ENCODE measurements at places on chromosomes 5 and 9.

DNA sequence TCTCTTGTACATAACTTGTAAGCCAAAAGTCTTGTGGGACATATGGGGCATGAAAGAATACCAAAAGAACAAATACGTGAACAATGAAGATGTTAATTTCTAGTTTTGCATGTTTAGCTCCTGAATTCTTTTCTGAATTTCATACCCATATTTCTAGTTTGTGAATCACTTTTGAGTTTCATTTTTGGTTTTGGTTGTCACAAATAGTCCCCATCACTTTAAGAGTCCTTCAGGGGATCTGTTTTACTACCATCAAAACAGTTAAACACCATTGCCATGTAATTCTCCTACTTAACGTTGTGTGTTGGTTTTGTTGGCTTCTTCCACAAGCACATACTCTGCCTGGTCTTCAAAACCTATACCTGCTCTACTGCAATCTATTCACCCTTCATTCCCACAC lies 27.0 kb downstream of the VCAN start:
- DNase-seq = no peak

- no peak for DNase-seq
These were observed 139.7 kb downstream of the TLE1 start for GRCh38 chr9:81549500-81550206.

GRCh38 chr5:124337996-124338395 lies 408.4 kb downstream of the ZNF608 start:
- peak; percentile 10 for DNase-seq

GRCh38 chr9:86458191-86458855 lies 104.1 kb upstream of the TUT7 start:
- DNase-seq = no peak

DNA sequence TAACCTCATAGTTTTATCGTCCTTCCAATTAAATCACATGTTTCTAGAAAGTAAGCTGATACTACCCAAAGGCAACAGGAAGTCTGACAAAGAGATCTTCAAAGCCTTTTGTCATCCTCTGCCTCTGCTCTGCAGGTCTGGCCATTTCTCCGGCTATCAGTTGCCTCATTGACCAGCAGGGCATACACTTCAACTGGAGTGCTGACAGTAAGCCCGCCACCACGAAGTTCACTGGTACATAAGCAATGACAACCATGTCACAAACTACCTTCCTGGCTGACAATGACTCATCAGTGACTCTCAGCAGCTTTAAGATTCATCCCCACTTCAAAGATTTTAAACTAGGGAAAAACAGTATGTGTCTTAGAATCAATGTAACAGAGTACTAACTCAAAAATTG lies 20.6 kb downstream of the SPTLC1 start:
- DNase-seq = peak; percentile 24

GRCh38 chr9:136544964-136545691 lies 720 bp downstream of the NOTCH1 start:
- peak; percentile 37 for DNase-seq

DNA sequence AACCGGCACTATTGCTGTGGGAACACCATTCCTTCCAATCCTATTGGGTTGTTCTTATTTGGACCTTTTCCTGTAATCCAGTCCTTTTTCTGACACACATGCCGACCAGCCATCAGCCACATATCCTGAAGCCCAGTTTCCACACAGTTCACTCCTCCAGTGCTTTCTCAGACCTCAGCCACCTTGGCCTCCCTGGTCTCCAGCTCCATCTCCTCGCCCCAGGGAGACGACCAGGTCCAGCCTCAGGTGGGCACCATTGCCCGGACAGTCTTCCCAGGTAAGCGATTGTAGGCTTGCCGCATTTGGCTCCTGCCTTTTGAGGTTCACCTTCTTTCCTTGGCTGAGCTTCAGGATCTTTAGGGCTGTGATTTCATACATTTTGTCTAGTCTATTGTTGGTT lies 15.2 kb upstream of the TERT start:
- no peak for DNase-seq

GRCh38 chr9:134937164-134937555 lies 19.4 kb upstream of the FCN1 start:
- DNase-seq = no peak

DNA sequence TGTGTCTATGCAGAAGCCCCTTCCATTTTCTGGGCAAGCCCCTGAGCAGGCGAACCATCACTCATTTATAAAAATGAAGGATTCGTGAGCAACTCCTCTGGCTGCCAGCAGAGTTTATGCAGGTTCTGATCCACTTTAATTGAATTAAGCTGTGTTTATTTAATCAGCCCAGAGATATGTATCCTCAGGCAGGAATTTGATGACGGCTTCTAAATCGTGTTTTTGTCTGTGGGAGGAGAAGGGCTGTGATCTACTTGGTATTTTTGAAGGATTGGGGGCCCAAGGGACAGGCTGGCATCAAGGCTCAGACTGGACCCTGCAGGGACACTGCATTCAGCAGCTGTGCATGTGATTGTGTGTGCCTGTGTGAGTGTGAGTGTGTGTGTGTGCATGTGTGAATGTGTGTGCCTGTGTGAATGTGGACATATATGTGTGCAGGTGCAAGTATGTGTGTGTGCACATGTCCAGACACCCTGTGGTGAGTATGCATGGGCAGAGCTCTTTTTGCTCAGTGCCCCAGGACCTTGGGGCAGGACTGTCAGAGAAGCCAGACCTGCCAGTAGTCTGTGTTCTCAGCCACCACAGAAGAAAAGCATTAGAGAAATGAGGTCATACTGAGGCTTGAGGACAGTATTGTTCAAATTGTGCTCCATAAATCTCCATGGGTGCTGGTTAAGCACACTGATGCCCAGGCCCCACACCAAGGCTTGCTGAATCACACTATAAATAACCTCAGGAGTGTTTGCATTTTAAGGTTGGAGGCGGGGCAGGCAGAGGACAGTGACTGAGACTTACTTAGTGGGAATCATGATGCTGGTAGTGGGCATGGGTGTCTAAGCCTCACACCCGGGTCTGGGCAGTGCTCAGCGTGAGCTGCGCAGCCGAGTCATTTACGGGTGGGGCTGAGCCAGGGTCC lies 164.0 kb downstream of the CARTPT start:
- no peak for DNase-seq

DNA sequence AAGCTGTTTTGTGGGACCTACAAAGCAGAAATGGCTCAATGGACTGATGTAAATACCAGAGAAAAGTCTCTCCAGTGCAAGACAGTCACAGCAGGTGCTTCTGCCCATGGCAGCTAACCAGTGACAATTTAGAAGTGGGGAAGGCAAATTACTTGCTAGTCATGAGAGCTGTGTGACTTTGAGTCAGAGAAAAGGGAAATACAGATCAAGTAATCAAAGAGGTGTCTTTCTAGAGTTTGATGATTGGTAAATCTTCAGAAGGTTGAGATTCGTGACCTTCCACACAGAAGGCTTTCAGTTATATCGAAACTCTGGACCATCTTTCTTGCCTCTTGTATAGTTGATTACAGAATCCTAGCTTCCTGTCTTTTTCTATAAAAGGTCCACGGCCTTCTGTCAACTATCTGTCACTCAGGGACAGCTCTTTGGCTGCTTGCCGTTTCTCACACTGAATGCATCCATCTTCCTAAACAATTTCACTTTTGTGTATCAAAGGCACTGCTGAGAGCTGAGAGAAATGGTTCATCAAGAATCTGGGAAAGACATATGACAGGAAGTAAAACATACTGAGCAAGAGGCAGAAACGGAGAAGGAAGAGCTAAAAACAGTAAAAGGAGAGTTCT lies 993.9 kb upstream of the ACO1 start:
- DNase-seq = no peak

GRCh38 chr9:115211413-115212124 lies 93.6 kb upstream of the TNC start:
- DNase-seq = no peak

DNA sequence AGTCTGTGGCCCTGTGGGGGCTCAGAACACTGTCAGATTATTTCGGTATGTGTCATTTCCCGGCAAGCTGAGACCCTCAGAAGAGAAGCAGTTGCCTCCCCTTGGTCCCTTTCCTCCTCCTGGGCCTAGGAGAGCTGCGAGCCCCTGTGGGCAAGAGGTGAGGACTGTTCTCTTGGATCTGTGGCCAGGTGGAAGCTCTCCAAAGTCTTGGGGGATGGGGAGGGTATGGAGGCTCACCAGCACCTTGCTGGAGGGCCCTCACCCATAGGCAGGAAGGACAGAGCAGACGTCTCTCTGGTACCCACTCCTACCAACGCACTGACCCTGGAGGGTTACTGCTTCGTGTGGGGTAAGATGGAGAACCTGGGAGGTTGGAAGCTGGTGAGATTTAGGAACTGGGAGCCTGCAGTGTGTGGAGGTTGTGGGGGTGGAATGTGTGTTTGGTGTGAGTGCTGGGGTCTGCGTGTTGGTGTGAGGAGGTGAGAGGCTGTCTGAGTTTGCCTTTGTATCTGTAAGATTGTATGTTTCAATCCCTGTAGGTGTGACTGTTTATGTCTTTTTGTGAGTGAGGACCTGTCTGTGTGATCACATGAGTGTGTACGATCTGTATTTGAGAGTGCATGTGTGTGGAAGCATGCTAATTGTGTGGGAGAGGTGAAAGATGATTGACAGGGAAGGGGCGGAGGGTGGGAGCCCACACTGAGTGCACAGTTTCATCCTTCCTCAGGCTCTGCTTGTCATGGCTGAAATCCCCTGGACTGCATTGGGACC lies 52.4 kb upstream of the PSD2 start:
- DNase-seq = no peak

GRCh38 chr5:40914835-40915234 lies 5.5 kb downstream of the C7 start:
- DNase-seq = peak; percentile 83

GRCh38 chr9:137240318-137240840 lies 708 bp upstream of the TUBB4B start:
- peak; percentile 89 for DNase-seq

DNA sequence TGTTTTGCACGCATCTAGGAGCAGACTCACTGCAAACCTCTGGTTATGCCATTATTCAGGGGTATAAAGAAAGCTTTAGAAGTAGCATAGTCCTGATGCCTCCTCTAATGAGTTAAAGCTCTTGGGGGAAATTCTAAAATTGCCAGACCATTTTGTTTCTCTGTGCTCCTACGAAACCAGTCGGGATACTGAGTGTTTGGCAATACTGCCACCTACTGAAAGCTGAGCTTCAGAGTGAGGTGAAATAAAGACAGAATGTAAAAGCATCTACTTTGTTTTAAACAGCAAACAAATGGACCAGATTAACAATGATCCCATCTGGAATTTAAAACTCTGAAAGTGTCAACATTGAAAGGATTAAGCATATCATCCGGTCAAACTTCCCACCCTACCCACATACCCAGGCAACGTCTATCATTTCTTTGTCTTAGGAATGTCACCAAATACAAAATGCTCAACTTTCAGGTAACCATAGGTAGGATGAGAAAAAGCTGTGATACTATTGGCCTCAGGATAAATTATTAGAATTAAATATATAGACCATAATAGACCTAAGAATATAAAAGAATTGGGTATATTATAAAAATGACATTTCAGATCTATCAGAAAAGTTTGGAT lies 77.8 kb upstream of the SHISAL2B start:
- DNase-seq = peak; percentile 82

DNA sequence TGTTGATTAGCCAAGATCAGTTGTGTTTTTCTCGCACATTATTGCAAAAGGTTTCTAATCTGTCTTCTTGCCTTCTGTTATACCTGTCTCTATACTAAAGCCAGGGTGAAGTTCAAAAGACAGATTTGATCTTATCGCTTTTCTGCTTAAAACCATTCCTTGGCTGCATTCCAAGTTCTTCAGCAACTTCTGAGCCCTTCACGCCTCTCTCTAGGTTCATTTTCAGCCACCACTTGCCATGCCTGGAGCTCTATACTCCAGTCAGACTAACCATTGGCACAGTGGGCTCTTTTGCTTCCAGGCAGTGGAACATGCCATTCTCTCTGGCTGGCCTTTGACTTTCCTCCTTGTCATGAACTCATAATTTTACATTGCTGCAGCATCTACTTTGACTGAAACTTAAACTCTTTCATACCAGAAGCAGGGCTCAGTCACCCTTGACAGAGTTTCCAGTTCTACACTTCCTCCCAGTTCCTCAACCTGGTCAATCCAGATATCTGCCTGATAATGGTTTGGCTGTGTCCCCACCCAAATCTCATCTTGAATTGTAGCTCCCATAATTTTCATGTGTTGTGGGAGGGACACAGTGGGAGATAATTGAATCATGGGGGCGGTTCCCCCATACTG lies 114.4 kb downstream of the SLC12A2 start:
- DNase-seq = no peak

GRCh38 chr9:97322105-97322504 lies 14.6 kb downstream of the CCDC180 start:
- DNase-seq = no peak

DNA sequence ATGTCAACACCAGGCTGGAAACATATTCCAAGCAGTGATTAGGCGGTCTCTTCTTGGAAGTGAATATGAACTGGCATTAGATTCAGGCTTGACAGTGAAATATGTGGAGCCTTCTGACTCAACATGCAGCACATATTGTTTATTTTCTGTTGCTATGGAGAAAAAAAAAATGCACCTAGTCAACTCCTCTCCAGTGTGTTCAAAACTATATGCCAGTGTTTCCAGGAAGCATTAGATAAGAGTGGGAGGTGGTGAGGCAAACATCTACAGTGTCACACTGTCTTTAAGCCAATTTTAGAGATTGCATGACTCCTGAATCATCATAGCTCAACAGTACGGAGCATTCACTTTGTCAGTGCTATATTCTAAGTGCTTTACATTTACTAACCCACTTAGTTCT lies 117.9 kb downstream of the HCN1 start:
- no peak for DNase-seq

GRCh38 chr9:91949946-91950664 lies at the start of gene ROR2:
ROR2 (minus strand) TSS chr9:91950228.
- DNase-seq = peak; percentile 18

DNA sequence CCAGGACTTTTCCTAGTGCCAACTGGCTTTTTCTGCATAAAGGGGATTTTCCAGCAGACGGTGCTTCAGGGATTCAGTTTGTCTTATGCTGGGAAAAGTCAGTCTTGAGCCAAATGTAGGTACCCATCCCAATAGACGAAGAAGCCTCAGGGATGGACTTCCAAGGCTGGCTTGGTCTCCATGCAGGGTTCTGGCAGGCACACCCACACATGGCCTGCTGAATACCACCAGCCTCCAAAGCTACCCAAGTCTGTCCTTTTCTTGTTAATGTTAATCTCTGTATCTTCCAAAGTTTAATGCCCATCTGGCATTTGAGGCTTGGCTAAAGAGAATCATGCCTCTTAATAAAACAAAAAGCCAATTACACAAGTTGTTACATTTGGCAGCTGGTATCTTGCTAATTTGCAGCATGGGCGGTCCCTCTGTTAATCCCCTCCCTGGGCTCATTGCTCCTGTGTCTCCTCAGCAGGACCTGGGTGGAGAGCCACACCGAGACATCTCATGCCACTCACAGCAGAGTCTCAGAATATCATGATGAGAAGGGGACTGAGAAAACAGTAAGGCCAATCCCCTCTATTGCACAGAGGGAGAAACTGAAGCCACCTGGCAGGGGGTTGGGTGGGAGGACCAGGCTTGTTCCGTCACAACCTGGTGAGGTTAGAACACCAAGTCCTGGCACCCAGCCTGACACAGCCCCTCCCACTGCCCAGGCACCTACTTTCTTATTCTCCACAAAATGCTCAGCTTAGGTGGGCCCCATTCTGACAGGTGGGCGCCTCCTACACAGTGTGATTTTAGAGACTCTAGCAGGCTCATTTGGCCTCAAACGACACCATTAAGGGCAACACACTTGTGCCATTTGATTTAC lies 243.2 kb downstream of the FSTL4 start:
- no peak for DNase-seq

- DNase-seq = no peak
These were observed 159.4 kb upstream of the S1PR3 start for GRCh38 chr9:88831713-88832407.
